Activated CD4-positive, alpha-beta T cell treated with anti-CD3 and anti-CD28 coated beads, Interleukin-2, amount 50 U/mL, for 24 hours (primary cell): ENCODE measurements at places on chromosomes 7 and 10.

DNA sequence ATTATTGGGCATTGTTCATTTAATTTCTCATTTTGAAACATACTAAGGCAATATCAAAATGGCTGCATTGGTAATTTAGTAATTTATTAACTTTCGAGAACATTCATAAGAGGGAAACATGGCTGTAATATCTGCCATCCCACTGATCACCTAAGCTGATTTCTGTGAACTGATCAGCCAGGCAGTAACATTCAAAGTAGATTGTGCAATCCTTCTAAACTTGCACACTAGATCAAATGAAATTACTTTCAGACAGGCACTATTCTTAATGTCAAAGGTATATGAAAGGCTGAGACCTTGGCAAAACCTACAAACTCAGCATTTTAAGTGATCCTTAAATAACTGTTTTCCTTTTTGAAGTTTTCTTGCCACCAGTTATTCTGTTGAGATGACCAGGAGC, 290.7 kb downstream of the CACNA2D1 start:
- DNase-seq, result no peak

DNA sequence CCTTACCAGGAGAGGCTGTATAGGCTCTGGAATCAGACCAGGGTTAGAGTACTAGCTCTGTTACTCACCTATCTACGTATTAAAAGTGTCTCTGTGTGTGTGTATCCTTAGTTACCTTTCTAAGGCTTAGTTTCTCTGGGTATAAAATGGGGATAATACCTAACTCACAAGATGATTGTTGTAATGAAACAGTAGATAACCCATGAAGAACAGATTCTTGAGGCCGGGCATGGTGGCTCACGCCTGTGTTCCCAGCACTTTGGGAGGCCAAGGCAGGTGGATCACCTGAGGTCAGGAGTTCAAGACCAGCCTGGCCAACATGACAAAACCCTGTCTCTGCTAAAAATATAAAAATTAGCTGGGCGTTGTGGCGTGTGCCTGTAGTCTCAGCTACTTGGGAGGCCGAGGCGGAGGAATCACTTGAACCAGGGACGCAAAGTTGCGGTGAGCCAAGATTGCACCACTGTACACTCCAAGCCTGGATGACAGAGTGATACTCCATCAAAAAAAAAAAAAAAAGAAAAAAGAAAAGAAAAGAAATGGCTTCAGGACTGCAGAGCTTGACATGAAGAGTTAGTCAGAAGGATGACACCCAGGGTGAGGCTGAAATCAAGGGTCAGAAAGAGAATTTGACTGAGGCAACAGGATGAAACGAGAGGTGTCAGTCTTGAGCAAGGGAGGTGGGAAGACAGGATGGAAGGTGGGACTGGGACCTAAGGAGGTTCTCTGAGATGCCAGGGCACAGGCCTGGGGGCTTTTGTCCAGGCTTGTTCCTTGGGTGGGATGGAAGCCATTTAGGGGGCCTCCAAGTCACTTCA, 33.4 kb downstream of the PRKAR2B start:
- no peak for DNase-seq

- no peak for DNase-seq
Measured at GRCh38 chr7:112362731-112363131, 87.5 kb upstream of the IFRD1 start.

DNA sequence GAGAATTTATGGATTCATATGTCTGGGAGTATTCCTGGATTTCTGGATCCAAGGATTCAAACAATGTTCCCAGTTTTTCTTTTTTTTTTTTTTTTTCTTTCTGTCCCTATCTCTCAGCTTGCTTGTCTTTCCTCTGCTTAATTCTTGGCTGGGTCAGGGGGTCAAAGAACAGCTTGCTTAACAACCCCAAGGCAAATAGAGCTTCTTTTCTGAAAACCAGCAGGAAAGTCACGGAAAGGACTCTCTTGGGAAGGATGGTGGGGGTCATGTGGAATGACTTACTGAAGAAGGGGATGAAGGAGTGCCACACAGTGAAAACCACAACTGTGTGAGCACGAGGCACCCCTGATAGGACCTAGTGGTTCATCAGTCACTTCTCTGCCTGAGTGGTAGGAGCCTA, 36.1 kb downstream of the GRK5 start:
- DNase-seq, result no peak

DNA sequence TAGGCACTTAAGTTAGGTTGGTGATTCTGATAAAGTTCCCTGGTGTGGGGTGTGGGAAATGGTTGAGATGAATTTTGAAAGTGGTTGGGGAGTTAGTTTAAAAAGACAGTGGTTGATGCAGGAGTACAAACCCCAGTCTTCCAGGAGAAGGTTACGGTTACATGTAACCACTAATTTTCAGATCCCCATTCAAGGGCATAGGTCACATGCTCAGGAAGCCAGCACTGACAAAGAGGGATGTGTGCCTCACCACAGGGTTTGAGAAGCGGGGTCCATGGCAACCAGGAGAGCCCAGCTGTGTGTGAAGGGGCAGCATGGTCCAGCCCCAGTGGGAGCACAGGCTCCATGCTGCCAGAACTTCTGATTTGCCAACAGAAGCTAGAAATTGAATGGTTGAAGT, 144.2 kb downstream of the MDFIC start:
- DNase-seq, result no peak

DNA sequence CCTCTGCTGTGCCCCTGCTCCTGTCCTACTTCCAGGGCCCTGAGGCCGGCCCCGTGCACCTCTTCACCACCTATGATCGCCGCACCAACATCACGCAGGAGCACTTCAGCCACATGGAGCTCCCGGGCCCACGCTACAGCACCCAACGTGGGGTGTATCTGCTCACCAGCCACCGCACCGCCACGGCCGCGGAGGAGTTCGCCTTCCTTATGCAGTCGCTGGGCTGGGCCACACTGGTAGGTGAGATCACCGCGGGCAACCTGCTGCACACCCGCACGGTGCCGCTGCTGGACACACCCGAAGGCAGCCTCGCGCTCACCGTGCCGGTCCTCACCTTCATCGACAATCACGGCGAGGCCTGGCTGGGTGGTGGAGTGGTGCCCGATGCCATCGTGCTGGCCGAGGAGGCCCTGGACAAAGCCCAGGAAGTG, 1.8 kb downstream of the RBP3 start:
- no peak for DNase-seq

DNA sequence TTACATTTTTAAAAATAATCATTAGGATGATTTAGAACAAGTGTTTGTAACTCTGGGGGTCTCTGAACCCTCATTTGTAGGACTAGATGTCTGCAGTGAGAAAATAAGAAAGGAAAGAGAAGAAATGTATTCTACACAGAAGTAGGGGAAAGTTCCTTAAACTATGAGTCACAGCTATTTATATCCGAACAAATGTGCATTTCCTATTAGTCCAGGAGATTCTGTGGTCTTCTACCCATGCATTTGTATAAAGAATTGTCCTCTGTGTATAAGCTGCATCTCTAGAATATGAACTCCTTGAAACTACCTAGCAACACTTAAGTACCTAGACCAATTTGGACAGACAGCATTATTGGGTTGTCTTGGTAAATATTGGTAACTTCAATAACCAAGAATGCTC, 15.9 kb upstream of the CD36 start:
- DNase-seq, result no peak

GRCh38 chr7:11358637-11359036, 385.0 kb downstream of the PHF14 start:
- no peak for DNase-seq

DNA sequence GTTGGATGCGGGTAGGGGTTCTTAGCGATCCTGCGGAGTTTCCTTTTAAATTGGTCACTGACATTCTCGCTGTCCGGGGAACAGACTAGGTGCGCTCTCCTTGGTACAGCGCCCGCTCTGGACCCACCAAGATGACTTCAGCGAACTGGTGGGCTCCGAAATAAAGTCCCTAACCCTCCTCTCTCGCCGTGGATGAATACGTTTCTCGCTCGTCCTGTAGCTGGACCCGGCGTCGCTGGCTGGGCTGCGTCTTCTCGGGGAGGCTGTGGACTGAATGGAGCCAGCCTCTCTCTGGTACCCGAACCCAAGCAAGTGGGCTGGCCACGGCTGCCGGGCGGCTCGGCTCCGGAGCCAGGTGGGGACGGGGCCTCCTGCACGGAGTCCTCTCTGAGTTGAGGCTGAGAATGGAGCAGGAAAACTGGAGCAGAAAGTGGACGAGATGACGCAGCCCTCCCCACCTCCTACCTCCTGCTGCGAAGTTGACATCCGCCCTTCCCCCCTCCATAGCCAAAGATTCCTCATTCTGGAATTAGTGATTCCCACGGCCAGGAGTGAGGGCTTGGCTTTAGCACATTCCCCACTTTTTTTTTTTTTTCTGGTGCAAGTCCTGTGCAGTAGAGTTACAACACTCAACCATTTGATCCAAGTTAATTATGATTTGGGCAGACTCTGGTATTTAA, 1.5 kb downstream of the UNC5B start:
- no peak for DNase-seq

GRCh38 chr10:35545878-35546590, 59.1 kb upstream of the GJD4 start:
- DNase-seq, result no peak
